ENCODE measurements at places on chromosomes 6 and 20.

DNA sequence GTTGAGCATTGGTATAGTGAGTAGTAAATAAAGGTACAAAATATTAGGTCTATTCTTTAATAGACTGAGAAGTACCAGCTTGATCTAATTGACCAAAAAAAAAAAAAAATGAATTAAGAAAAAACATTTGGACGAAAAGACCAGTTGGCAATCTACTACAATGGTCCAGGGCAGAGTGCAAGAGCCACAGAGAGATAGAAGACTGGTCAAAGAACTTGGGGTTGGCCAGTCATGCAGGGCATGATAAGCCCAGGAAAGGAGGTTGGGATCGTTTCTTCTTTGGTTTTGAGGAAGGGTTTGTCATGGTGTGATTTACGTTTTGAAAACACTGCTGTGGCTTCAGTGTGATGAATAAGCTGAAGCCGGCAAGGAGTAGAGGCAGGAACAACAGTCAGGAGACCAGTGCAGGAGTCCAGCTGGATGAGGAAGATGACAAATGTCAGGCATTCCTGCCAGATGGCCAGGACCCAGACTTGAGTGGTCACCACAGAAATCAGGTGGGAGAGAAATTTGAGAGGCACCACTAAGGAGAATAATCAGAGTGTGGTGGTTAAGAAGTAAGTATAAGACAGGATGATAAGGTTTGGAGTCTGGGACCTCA is 14.0 kb downstream of the SMLR1 start:
- DNase-seq = no peak

GRCh38 chr6:16759646-16760515 is 1.4 kb downstream of the ATXN1 start:
- peak; percentile 65 for DNase-seq

DNA sequence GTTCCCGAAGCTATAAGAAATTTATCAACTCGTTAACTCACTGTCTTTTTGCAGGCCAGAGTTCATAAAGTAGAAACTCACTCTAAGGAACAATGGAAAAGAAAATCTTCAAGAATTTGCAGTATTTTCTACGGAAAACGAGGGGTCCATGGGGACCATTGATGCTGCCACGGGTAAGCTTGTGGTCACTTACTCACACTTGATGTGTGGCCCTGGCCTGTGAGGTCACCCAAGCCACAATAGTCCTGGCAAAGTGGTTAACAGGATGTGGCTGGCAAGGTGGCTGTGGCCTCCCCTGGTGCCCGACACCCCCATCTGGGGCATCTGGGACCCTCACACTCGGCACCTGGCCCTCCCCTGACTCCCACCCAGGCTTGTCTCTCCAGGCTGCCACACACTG is 123.4 kb downstream of the C6orf118 start:
- no peak for DNase-seq

- no peak for DNase-seq
Observed at GRCh38 chr20:57200882-57201695, 65.4 kb downstream of the BMP7 start.

DNA sequence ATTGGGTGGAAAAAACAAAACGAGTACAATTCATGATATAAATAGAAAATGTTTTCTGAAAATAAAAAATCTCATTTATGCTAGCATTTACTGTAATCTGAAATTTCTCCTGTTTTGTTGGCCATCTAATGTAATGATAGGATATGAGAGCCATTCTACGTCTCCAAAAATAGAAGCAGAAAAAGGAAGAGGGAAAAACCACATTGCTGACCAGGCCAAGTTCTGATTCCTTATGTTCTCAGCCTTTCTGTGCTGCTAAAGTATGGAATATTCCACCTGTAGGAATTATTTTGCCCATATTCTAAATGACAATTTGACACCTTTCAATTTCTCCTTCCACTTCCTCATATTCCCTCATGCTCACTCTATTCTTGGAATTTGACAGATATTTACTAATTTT is 110.2 kb downstream of the TBXT start:
- DNase-seq = no peak

Measured in RWPE1 (cell line).